ENCODE measurements at places on chromosomes 12 and 14. TPM values are rescaled to one million over a fixed set of nuclear protein-coding genes. Genes with fewer than 3 reads are reported as not detected.
A peak's percentile ranks its signal among the peaks of the same experiment; 100 is the strongest.

REC8 gene
- 18.5 TPM for total RNA-seq

AQP2 gene
- not detected for total RNA-seq

TAS2R31 gene
- 3.0 TPM for total RNA-seq

GRCh38 chr12:127857661-127858060 lies 409.3 kb upstream of the TMEM132C start:
- no peaks in the 10 kb centered on the region for H3K4me1 ChIP-seq
- H3K4me3 ChIP-seq = no peak overlapping the region
- H3K36me3 ChIP-seq = no peaks in the 10 kb centered on the region
- H3K27ac ChIP-seq = no peak overlapping the region
- DNase-seq = no peak

DNA sequence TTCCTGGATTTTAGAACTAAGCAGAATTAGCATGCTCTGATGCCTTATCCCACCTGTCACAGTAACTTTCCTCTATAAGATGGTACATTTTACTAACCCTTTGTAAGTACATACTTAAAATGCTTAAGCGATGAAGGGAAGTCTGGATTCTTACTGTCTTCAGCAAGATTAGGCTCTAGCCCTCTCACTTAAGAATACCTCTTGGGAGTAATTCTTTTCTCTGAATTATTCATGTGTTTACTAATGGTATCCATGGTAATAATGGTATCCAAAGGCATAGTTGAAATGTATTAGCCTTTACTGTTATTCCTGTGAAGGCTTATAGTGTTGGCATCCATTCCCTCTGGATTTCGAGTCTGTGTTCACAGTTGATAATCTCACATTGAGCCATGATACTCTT lies 176.9 kb downstream of the MON2 start:
- no peak for DNase-seq
- H3K27ac ChIP-seq = no peak overlapping the region
- H3K4me1 ChIP-seq = no peaks in the 10 kb centered on the region
- H3K27me3 ChIP-seq = no peaks in the 10 kb centered on the region
- H3K4me3 ChIP-seq = no peak overlapping the region
- H3K36me3 ChIP-seq = no peaks in the 10 kb centered on the region

DNA sequence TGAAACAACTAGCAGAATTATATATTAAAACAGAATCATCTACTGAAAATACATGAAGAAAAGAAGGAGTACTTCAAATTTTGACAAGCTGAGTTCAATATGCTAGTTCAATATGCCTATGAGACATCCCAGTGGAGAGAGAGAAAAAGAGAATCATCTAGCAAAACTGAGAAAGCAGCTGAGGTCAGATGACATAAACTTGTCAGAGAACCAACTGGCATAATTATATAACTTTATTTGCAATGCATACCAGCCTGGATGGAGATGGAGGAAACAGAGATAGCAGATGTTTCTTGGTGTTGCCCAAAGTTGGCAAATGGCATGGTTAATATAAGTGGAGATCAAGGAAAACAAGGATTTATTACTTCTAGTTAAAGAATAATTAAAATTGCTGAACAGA lies 148.7 kb upstream of the PDZRN4 start:
- no peaks in the 10 kb centered on the region for H3K4me1 ChIP-seq

DNA sequence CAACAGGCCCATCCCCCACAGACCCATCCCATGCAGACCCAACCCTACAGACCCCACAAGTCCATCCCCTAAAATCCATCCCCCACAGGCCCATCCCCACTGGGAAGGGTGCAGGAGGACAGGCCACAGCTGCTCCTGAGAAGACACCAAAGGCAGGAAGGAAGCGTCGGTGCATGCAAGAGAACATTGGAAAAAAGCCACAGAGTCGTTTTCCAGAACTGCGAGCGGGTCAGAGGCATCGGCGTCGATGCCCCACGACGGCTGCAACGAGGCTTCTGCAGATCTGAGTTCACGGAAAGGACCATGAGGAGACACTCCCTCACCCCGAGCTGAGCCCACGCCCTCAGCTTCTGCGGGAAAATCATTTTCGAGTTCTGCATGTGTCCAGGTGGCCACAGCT lies 59.6 kb upstream of the GALNT9 start:
- no peaks in the 10 kb centered on the region for H3K36me3 ChIP-seq
- H3K27me3 ChIP-seq = peaks cover 31% of the 10 kb centered on the region
- no peak overlapping the region for H3K4me3 ChIP-seq
- DNase-seq = peak; percentile 32
- no peak overlapping the region for H3K27ac ChIP-seq

GRCh38 chr14:86770186-86770585 lies 1222.8 kb downstream of the GALC start:
- H3K36me3 ChIP-seq = no peaks in the 10 kb centered on the region
- H3K4me3 ChIP-seq = no peak overlapping the region
- H3K27me3 ChIP-seq = no peaks in the 10 kb centered on the region

All from upper lobe of right lung (tissue), 1 donor.